ENCODE measurements at places on chromosomes 2 and 18. TPM values are rescaled to one million over a fixed set of nuclear protein-coding genes. Genes with fewer than 3 reads are reported as not detected.

DNA sequence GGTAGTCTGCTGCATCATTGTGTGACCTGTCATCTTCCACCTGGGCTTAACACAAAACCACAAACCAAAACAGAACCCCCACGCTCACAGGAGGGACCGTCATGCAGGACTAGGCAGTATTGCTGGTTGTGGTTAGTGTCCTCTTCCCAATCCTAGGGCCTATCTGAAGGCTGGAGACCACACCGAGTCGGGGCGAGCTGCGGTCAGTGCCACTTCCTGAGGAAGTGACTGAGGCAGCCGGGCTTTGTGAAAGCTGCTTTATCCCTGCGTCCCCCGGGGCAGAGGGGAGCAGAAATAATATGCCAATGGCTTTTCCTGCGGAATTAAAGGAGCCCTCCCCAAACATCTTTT, 22.9 kb downstream of the ZNF532 start:
- DNase-seq, result no peak

- no peak for DNase-seq
Measured at GRCh38 chr2:9002637-9003365, 683 bp downstream of the MBOAT2 start.

Gene SUCLG1
- total RNA-seq, result 50.5 TPM

DNA sequence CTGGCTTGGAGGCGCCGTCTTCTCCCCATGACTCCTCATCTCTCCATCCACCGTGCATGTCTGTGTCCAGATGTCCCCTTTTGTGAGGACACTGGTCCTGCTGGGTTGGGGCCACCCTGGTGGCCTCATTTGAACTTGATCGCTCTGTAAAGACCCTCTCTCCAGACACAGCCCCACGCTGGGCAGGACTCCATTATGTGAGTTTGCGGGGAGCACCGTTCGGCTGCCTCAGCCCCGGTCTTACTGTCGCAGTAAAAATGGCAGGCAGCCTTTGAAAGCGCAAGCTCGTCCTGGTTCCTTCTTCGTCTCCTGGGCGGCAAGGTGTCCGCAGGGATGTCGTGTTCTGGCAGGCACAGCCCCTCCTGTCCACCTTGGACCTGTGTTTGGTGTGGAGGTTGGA, 17.7 kb downstream of the NFATC1 start:
- DNase-seq, result no peak

DNA sequence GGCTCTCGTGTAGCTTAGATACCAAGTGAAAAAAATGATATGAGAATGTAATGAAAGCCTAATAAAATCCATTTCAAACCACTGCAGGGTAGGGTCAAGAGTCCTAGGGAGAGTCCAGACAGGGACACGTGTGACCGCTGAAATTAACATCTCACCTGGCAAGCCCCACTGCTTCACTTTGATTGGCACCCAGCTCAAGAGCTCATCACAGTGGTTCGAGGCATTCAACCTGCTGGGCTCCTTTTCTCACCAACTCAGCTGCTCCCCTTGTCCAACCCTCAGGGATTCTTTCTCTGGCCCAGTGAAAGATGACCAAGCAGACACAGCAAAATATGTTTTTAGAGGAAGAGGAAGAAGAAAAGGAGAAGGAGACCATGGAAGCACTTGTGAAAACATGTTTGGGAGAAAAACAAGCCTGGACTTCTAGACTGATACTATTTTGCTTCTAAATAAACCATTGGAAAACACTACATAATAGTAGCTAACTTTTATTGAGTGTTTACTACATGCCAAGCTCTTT, 49.2 kb upstream of the CREB1 start:
- DNase-seq, result no peak

- DNase-seq, result no peak
Measured at GRCh38 chr2:68500649-68501048, 33.3 kb downstream of the APLF start.

Gene MAP4K4
- 130 TPM for total RNA-seq

- DNase-seq, result no peak
Measured at GRCh38 chr2:70123829-70124116, 36.5 kb downstream of the PCBP1 start.

Gene TSPYL6
- not detected for total RNA-seq

DNA sequence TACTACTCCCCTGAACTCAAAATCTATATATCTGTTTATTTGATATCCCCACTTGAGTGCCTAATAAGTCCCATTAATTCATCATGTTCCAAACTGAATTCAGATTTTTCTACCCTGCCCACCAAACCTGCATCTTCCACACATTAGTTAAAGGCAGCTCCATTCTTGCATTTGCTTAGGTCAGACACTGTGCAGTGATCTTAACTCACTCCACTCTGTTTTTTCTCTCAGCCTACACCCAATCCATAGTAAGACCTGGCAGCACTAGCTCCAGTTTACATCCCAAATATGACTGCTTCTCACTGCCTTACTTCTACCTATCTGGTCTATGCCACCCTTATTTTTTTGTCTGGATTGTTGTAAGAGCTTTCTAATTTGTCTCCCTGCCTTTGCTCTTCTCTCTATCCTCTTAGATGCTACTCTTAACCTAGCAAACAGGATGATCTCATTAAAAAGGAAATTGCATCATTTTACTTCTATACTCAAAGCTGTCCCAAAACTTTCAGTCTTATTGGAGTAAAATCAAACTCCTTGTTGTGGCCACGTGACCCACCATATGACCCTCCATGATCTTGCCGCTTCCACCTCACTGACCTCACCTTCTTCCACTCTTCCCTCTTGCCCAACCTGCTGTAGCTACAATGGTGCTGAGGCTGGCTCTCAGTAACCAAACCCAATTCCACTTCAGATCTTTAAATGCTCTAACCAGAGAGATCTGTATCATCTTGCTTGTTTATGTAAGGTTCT, 274.9 kb upstream of the FANCL start:
- no peak for DNase-seq

GRCh38 chr2:73944714-73945113, 18.0 kb downstream of the DGUOK start:
- DNase-seq, result no peak

GRCh38 chr2:62216616-62217015, 20.7 kb downstream of the B3GNT2 start:
- peak; percentile 92 for DNase-seq

- peak; percentile 15 for DNase-seq
Measured at GRCh38 chr2:238427435-238428162, 872 bp downstream of the ASB1 start.
